GM10248 (cell line): ENCODE measurements at places on chromosomes 4 and X.

GRCh38 chr4:11418610-11419009 lies 10.1 kb downstream of the HS3ST1 start:
- DNase-seq: no peak

DNA sequence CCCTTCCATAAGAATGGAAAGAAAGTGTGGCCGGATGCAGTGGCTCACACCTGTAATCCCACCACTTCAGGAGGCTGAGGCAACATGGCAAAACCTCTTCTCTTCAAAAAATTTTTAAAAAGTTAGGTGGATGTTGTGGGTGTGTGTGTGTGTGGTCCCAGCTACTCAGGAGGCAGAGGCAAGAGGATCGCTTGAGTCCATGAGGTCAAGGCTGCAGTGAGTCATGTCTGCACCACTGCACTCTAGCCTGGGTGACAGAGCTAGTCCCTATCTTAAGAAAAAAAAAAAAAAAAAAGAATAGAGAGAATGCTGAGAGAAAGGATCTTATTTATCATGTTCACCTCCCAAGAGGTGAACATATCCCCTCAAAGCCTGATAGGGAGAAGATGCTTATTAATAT lies 492.1 kb upstream of the SMIM31 start:
- DNase-seq: no peak

GRCh38 chr4:109588176-109588575 lies 28.1 kb downstream of the MCUB start:
- DNase-seq: peak; percentile 49

DNA sequence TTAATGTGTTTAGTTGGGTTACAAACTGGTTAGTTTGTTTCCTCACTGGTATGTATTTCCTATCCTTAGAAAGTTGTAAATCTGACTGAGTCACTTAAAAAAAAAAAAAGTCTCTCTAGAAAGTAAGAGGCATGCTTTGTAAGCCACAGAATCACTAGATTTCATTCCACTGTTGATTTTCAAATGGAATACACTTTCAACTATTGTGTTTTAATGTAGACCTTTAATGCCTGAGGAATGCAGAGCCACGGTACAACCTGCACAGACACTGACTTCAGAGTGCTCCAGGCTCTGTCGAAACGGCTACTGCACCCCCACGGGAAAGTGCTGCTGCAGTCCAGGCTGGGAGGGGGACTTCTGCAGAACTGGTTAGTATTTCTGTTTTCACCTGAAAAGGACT lies 88.6 kb downstream of the HHIP start:
- no peak for DNase-seq

- no peak for DNase-seq
These were observed 9.4 kb downstream of the CHST7 start for GRCh38 chrX:46582966-46583365.

DNA sequence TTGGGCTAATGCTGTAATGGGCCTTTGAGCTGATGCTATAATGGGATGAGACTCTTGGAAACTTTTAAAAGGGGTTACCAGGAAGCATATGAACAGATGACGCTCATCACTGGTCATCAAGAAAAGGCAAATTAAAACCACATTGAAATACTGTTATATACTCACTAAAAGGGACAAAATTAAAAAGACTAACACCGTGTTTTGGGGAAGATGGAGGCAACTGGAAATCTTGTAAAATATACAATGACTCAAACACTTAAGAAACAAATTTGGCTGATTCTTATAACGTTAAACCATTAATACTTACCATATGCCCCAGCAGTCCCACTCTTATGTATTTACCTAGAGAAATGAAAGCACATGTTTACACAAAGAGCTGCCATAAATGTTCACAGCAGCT lies 207.2 kb upstream of the GPRIN3 start:
- no peak for DNase-seq

DNA sequence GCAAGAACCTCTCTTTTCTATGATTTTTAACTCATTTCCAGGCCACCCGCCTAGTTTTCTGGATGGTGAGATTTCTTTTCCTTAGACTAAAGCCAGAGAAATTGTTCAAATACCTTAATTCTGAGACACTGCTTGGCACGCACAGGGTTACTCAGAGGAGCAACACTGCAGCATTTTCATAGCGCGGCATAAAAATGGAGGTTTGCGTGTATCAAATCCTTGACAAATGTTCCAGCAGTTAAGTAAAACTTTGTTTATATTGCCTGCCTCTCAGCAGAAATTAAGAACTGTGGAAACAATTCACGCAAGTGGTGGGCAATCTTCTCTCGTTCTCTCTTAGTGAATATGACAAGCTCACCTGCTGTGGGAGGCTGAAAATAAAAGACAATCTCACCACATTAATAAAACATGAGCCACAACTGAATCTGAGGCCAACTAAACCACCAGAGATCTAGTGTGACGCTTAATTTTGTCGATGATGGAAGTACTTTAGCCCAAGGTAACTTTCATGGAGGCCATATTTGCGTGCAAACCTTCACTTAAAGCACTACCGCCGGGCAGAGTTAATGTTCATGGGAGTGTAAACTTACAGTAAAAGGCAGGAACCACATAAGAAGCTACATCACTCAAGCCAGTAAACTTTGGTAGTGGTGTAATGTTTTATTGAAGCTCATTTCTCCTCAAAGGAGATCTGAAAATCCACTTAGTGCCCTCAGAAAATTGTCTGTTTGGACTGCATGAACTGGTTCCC lies 894.8 kb upstream of the EPHA5 start:
- DNase-seq: no peak

DNA sequence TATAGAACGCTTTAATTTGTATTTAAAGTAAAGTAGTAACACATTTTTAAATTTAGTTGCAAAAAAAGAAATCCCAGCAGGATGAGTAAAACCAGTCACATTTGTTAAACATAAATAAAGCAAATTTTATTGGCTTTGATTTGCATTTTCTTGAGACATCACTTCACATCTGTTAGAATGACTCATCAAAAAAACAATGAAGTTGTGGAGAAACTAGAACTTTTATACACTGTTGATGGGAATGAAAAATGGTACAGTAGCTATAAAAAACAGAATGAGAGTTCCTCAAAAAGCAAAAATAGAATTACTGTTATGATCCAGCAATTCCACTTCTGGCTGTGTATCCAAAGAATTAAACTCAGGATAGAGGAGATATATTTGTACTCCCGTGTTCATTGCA lies 454.0 kb upstream of the KLHL4 start:
- DNase-seq: no peak
